ENCODE measurements at places on chromosomes 2 and 18.
A peak's percentile ranks its signal among the peaks of the same experiment; 100 is the strongest.

- peak; percentile 88 for DNase-seq
Measured at GRCh38 chr2:32865399-32866068, 81.2 kb upstream of the LTBP1 start.

DNA sequence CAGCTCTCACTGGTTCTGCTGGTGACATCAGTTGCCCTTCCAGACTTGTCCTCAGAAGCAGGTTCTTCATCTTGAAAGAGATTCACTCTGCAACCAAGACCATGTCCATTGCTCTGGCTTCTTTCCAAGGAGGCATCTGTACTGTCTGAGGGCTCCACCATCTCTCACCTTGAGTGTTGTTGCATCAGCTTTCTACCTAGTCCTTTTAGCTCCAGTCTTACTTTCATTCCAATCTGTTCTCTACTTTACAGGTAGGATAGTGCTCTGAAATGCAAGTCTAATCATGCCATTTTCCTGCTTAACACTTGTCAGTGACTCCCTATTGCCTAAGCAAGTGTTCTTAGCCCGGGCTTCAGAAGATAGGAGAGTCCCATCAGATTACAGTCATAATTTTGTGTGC lies 117.7 kb downstream of the EN1 start:
- DNase-seq = no peak

DNA sequence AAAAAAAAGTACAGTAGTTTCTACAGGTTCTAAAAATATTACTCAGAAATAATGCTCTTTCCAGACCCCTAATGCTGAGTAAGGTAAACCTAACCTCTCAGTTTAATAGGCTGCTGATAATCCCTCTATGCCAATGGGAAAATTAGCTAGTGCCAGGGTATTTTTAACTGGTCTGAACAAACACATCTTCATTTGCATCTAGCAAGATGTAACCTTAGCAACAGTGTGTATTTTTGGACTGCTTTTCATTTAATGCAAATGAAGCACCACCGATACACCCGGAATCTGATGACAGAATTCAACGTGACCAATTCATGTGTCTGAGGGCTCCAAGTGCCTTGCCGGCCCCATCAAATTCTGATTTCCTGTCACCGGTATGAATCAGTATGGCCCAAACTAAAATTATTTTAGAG lies 47.4 kb upstream of the CYRIA start:
- no peak for DNase-seq

GRCh38 chr2:27128668-27129571 lies 5.3 kb downstream of the ABHD1 start:
- DNase-seq = no peak

DNA sequence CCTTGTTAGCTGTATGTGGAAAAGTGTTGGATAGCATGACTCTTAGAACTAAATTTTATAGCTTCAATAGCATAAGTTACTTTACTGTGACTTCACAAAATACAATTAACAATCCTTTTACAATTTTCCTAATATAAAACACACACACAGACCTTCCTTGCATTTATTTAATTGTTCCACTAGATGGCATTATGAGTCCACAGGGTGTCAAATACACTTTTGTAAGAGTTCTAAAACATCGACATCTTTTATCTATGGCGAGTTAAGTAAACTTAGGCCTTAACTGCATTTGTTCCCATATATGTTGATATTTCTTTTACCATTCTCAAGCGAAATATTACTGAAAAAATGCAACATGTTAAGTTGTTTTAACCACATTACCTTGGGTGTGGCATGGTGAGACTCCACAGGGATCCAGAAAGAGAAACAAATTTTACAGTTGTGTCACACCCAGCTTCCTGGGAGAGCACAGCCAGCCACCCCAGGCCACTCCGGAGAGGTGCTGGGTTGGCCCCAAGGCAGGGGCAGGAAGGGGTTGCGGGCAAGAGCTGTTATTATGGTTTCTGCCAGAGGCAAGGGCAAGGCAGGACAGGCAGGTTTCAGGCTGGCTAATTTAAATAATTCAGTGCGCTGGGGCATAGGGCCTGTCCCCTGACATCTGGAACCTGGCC lies 312.4 kb upstream of the MC4R start:
- peak; percentile 36 for DNase-seq

- peak; percentile 33 for DNase-seq
Measured at GRCh38 chr2:234771980-234772732, 179.7 kb upstream of the SH3BP4 start.

DNA sequence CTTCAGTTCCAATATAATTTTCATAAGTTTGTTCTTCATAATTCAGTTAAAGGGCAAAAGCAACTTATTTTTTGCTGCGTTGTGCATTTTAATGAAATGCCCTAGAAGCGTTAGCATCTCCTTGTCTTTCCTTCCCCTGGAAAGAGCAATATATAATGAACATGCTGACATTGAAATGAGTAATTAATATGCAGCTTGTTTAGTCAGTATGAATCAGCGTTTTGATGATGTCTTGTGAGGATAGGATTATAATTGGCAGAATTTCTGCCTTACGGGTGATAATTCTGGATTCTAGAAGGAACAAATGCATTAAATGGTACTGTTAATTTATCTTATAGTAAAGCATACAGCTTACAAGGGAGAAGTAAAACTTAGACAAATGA lies 152.3 kb upstream of the MMADHC start:
- DNase-seq = no peak

DNA sequence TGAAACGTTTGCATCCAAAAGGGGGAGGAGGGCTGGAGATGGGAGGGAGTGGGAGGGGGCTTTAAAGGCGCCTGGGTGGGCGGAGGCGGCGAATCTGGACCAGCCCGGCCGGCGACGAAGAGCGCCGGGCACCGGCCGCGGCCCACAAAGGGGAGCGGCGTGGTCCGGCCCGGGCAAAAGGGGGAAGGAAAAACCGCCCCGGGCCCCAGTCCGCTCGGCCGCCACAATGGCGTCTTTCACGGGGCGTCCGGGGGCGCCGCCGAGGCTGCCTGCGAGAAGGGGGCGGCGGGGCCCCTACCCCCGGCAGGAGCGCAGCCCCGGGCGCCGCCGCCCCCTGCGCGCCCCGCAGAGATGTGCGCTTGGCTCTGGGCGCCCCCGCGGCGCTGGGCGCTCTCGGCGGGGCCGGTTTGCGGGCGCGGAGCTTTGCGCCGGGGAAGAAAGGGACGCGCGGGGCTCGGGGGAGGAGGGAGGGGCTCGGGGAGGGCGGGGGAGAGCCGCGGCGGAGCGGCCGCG lies 108.1 kb upstream of the KCTD1 start:
- no peak for DNase-seq

DNA sequence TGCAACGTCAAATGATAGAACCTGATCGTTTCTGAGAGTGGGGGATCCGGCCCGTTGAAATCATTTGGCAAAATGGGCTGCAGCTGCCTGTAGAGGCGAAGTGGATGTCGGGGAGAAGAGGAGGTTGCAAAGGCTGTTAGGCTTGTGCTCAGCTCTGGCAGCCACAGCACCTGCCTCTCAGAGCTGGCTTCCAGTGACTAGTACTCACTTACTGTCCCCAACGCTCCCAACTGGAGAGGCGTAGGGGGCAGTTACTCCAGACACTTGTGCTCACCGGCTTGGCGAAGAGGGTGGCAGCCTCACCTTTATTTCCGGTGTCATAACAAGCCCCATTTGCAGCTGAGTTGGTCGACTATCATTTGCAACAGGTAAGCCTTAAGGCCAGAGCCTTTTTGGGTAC lies 37.9 kb downstream of the NCK2 start:
- no peak for DNase-seq

- no peak for DNase-seq
Measured at GRCh38 chr2:121200011-121200347, 85.0 kb downstream of the TFCP2L1 start.

- DNase-seq = no peak
Measured at GRCh38 chr18:12855916-12856315, 28.1 kb downstream of the PTPN2 start.

DNA sequence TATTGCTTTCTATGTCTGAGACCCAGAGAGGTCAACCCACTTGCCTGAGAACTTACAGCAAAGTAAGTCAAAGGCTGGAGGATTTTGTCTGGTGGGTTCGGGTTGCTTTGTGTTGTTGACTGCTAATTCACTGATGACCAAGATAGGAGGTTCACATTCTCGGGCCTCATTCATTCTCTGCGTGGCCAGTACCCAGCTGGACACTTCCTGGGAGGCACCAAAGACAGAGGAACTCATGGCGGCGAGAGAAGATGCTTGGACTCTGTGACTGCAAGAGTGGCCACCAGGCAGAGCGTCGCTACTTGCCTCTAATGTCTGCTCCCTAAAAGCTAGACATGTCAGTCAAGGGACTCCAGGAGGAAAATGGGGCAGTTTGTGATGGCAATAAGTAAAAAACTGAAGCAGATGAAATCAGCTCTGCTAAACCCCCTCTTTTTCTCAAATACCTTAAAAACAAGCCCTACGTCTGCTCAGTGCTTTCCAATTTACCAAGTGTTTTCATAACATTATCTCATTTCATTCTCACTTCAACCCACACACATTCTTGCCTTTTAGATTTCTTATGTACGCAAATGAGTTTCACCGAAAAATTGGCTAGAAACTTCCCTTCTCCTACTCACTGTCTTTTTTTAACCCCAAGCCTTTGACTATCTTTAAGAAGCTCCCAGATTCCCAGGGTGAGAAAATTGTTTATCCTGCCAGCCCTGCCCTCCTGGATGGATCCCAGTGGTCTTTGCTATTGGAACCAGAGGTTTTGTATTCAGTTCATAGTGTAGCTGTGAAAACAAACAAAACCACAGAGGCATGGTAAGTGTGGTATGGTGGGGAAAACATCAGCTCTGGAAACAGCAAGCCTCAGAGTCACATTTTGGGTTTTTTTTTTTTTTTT lies 4.9 kb upstream of the LBH start:
- peak; percentile 48 for DNase-seq

- no peak for DNase-seq
Measured at GRCh38 chr2:32780961-32781360, 153.1 kb downstream of the TTC27 start.

DNA sequence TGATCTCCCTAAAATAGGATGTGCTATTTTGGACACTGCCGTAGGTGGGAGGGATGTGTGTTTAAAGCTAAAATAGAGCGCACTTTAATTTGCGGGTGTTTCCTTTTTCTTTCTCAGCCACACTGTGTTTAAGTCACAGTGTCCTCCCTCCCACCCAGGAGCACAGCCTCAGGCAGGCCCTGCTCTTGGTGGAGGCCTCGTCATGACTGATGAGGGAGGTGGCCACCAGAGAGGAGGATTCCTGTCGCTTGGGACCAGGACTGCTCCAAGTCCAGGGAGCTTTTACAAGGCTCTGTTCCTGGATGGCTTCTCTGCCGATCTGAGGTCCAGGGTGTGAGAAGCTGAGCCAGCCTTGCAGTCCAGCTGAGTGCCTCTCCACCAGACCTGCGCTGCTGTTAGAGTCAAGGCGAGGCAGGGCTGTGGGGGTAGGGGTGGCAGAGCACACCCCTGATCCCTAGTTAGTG lies 33.5 kb downstream of the INPP4A start:
- DNase-seq = no peak

DNA sequence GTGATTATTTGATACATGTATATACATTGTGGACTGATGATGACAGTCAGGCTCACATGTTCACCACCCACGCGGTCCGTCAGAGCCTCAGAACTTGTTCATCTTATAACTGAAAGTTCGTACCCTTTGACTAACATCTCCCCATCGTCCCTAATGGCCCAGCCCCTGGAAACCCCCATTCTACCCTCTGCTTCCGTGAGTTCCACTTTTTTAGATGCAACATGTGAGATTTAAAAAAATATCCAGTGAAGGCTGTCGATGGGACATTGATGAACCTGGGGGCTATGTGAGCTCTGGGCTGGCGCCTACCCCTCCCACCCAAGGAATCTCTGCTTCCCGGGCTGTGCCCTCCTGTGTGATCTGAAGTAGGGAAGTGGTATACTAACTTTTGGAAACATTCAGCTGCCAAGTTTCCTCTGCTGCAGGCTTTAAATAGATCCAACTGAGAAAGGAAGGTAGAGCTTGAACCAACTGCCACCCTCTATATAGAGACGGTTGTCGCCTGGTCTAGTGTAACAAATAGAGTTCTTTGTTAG lies 163.8 kb downstream of the FAM210A start:
- no peak for DNase-seq

DNA sequence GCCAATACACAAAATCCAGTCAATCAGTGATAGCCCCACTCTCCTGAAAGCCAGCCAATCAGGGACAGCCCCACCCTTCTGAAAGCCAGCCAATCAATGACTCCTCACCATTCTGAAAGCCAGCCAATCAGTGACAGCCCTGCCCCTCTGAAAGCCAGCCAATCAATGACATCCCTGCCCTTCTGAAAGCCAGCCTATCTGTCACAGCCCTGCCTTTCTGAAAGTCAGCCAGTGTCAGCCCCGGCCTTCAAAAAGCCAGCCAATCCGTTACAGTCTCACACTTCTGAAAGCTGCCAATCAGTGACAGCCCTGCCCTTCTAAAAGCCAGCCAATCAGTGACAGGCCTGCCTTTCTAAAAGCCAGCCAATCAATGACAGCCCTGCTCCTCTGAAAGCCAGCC lies 95.9 kb upstream of the HDAC4 start:
- no peak for DNase-seq

DNA sequence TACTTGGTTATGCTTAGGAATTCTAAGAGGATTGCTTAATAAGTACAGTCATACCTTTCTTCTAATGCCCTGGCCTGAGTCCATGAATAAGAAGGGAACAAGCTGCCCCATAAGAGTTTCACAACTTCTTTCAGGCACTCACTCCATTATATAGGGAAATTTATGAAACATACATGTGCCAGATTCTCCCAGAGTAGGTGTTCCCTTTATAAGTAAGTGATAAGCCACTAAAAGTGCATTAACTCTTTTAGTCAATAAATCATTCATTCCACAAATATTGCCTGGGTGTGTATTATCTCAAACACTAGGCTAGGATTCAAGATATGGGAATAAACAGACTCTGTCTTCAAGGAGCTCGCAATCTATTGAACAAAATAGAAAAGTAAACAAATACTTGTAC lies 84.5 kb upstream of the RBBP8 start:
- no peak for DNase-seq

DNA sequence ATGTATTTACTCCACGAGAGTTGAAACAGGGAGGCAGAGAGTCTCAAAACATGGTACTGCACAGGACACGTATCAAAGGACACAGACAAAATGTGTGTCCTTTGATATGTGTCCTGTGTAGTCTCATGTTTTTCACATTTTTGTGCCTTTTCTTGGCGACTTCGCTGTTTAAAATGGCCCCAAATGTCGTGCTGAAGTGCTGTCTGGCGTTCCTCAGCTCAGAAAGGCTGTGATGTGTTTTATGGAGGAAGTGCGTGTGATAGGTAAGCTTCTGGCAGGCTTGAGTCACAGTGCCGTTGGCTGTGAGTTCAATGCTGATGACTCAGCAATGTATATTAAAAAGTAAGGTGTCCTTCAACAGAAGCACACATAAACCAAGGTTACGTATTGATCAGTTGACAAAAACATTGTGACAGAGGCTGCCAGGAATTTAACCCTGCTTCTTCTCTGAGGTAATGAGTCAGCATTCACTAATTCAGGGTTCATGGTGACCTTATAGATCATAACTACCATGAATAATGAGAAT lies 78.2 kb downstream of the DYSF start:
- peak; percentile 15 for DNase-seq

DNA sequence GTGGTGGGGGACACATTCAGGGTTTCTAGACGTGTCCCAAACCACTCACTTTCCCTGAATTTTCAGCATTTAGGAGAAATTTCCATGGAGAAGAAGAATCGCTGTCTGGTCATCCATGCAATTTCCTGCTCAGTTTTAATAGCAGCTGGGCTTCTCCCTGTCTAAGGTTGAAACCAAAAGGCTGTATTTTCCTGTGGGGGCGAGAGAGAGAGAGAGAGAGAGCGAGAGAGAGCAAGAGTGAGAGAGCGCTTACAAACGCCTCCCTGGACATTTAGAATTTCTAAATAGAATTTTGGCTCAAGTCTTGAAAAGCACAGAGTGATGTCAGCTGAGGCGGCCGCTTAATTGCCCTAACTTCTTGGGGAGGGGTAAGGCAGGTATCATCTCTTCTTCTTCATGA lies 110.8 kb downstream of the SETBP1 start:
- DNase-seq = no peak

- DNase-seq = peak; percentile 39
Measured at GRCh38 chr2:158967114-158967730, 1.2 kb upstream of the TANC1 start.

All from astrocyte of the spinal cord (primary cell).